Ovary (tissue), 10 donors: ENCODE measurements at places on chromosomes 5 and 9.
A peak's percentile ranks its signal among the peaks of the same experiment; 100 is the strongest.

- DNase-seq: no peak
Observed at GRCh38 chr9:128685636-128686489, 3.2 kb upstream of the SET start.

- no peak for DNase-seq
Observed at GRCh38 chr9:132108728-132109127, 29.1 kb upstream of the MED27 start.

- DNase-seq: no peak
Observed at GRCh38 chr5:139046551-139046950, 151.6 kb downstream of the SIL1 start.

DNA sequence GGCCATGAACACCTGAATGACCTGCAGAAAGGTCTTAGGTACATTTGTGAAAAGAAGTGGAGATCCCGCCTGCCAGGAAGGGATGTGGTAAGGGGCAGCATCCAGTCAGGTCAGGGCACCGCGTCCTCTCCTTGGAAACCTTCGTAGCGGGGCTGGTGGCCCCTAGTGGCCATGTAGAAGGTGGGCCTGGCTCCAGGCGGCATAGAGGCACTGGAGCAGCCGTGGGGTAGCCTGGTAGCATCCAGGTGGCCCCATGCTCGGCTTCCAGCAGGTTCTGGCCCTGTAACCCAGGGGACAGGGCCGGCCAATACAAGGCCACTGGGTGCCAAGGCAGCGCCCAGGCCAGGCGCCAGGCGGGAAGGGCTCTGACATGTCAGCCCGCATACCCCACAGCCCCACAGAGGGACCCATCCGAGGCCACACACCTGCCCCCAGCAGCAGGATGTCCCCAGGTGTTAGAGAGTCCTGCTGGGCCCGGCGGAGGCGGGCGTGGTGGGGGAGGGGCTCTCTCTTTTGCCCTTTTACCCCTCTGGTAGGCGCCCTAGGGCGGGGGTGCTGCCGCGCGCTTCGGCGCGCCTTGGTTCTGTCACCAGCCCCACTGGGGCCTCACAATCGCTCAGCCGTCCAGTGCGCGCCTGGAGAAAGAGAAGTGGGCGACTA is 58.3 kb upstream of the SPATA31E1 start:
- no peak for DNase-seq

DNA sequence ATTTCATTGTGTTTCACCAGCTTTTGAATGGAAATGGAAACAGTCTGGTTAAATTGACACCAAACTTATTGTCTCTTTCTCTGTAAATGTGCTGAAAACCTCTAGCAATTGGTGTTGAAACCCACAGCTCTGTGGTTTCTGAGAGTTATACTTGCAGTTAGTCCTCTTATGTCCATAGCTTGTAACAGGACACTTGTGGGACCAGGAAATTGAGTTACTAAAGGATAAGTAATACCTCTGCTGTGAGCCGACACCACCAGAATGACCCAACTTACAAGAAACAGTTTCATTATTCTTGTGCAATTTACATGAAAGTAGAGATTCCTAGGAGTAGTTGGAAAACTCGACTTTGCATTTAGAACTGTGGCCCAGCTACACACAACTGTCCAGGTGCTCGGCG is 191.5 kb downstream of the CFAP90 start:
- DNase-seq: no peak

DNA sequence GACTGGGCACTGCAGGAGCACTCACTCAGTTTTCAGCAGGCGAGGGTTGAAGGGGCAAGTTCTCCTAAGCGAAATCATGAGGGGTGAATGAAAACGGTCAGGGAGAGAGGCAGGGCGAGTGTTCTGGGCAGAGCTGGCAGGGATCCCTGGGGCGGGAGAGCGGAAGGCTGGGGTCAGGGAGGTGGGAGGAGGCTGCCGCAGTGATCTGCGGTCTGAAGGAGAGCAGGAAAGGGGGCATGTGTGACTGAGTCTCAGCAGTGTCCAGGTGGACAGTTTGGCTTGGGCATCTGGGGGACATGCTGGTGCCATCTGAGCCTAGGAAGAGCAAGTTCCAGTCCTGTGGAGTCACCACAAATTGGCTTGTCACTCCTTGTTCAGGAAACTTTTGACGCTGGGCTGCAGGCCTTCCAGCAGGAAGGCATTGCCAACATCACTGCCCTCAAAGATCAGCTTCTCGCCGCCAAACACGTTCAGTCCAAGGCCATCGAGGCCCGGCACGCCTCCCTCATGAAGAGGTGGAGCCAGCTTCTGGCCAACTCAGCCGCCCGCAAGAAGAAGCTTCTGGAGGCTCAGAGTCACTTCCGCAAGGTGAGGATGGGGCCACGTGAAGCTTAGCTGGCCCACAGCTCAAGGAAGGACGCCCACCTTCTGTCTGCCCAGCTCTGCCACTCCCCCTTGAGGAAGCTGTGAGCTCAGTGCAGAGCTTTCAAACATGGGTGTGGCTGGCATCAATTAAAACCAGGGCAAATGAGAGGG is 31.1 kb downstream of the DYNC2I2 start:
- peak; percentile 74 for DNase-seq

DNA sequence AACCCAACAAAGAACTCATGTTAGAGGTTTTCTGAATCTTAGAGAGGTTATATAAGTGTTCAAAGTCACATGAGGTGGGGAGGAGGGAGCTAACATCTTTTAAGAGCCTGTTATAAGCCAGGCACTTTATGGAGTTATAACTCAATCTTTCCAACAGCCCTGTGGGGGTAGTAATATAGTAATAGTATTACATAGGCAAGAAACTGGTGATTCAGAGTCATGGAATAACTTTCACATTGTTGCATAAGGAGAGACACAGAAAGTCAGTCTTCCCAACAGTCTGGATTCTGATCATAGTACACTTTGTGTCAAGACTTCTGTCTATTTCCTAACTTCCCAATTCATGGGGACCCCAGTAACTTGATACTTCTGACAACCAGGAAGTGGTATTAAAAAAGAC is 89.2 kb downstream of the ACER2 start:
- no peak for DNase-seq

- no peak for DNase-seq
Observed at GRCh38 chr5:100731768-100732167, 171.3 kb downstream of the ST8SIA4 start.

DNA sequence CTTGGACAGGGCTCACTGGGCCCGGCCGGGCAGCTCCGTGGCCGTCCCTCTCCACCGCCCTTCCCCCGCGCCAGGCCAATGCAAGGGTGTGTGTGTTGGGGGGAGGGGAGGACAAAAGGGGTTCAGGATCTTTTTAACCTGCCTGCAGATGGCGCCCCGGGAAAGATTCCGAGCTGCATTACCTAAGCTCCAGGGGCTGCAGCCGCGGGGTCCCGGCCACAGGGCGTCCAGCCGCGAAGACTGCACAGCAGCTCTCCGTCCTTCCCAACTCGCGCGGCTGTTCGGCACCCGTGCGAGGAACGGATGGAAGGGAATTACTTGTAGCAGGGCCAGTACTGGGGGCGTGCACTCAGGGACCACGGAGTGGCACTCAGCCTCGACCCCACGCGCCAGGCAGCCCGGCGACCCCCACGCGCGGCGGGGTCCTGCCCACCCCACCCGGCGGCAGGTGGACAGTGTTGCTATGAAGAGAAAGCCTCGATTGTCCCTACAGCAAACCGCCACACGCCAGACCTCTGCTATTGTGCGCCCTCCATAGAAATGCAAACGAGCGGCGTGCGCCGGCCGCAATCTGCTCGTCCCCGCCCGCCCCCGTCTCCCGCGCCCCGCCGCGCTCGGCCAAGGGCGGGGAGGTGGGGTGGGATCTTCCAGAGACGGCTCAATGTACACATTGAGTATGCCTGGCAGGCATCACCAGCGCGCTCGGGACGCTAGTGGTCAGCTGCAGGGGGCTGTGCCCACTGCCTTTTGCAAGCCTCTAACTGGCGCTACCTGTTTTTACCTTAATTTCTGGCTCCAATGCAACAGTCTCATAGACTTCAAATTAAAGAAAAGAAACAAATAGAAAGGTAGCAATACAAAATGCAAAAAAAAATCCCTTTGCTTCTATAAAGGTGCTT is 796 bp upstream of the GADD45G start:
- DNase-seq: peak; percentile 89
